ENCODE measurements at places on chromosomes 16 and 17.

DNA sequence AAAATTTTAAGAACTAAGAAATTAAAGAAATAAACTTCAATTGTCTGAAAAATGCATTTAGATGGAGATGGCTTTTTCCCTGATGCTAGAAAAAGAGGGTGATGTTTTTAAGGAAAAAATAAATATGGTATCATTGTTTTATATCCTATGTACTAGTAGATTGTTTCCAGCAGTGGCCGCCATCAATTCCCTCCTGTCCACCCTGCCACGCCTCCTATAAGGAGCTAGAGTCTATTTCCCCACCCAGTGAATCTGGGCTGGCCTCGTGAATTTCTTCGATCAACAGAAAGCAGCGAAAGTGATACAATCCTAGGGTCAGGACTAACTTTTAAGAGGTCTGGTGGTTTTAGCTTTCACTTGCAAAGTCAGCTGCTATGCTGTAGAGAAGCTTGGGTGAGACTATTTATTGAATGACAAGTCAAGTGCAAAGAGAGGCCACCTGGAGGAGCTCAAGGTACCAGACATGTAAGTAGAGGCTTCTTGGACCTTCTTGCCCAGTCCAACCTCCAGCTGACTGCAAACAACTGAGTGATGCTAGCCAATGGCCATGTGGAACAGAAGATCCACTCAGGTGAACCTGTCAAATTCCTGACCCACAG lies 80.9 kb upstream of the MTMR4 start:
- DNase-seq, result no peak

- no peak for DNase-seq
These were observed 8.1 kb upstream of the TMEM100 start for GRCh38 chr17:55730808-55731207.

DNA sequence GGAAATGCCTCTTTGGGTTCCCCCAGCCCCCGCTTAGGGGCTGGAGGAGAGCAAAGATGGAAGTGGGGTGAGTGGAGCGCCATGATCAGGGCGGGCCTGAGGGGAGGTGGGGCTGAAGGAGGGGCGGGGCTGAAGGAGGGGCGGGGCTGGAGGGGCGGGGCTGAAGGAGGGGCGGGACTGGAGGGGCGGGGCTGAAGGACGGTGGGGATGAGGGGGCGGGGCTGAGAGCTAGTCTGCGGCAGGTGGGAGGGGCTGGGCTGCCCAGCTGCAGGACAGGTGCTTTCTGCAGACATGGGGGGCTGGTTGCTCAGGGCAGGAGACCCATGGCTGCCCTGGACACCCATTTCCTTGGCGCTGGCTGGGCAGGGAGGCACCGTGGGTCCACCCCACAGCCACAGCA lies 39.1 kb upstream of the PABPN1L start:
- no peak for DNase-seq

DNA sequence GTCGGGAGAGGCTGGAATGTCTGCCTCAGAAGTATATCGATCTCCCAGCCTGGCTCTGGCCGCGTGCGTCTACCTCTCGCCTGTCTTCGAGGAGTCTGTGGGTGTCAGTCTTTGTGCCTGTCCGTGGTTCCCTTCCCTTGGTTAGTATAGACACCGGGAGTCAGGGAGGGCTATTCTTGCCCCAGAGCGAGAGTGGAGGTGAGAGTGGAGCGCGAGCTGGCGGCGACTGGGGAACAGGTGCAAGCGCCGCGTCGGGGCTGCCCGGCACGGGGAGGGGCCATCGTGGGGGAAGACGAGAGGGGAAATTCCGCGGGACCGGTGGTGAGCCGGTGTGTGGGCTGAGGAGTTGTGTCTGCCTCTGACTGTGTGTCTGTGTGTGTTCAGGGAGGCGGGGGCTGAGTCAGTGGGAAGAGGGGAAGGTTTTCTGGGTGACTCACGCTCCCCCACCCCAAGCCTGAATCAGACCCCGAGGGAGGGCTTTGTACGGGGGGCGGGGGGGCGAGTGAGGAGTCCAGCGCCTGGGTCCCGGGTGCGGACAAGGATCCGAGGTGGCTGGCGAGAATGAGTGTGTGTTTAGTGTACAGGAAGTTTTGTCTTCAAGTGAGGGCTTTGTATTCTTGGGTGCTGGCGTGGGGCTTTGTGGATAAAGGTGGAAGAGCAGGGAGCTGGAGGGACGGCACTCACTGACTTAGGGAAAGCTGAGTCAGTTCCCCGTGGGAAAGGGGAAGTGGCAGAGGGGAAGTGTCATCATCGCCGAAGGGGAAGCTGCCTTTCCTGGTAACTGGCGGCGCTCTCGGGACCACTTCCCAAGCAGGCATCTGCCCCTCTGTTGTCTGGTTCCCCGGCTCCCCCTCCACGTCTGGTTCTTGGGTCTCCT lies 8.6 kb downstream of the KDM6B start:
- DNase-seq, result peak; percentile 99

- no peak for DNase-seq
These were observed 1.7 kb downstream of the YBX2 start for GRCh38 chr17:7292729-7293128.

- DNase-seq, result peak; percentile 6
These were observed 298.8 kb downstream of the ZFHX3 start for GRCh38 chr16:72749091-72749490.

DNA sequence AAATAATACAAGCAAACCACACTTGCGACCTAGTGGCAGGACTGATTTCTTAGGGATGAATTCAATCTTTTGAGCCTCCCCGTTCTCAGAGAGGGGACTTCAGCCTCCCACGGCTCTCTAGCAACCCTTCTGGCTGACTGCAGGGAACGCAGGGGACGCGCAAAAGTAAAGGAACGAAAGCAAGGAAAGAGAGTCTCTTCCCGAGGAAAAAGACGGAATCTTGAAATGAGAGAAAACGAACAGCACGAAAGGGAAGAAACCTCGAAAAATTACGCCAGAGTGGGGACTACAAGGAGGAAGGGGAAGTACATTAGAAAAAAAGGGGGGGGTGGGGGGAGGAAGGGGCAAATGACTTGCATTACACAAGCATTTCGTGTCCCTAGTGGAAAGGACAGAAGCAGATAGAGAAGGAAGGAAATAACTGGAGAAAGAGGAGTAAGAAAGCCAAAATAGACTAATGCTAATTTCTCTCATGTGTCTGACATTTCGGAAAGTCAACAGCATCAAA lies 1.2 kb downstream of the GRB2 start:
- DNase-seq, result peak; percentile 92

DNA sequence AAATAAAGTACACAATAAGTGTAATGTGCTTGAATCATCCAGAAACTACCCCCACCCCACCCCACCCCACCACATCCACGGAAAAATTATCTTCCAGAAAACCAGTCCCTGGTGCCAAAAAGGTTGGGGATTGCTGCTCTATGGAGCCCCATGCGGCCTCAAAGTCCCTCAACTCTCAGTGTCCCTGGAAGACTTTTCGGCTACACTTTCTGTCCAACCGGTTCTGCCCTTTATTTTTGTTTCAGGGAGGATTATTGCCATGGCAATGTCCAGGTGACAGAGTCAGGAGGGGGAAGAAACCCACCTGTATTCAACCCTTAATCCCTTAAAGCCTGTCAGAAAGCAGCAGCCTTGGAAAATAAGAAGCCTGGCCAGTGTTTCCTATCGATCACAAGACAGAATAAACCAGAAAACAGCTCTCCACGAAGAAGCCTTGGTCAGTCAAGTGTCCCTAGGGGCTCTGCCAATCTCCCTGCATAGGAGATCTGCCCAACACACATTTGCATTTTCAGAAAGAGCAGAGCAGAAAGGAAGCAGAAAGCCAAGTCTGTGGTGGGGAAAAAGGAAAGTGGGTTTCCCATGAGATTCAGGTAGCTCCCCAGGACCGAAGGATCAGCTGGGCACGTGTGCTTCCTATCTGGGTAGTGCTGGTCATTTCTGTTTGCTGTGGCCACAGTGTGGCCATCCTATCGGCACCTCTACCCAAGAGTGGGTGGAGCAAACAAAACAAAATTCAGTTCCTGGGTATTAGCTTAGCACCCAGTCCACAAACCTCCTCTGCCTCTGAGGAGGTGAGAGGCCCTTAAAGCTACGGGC lies 342.7 kb downstream of the SOX9 start:
- DNase-seq, result no peak

- no peak for DNase-seq
These were observed 44.5 kb downstream of the LITAF start for GRCh38 chr16:11542069-11542744.

DNA sequence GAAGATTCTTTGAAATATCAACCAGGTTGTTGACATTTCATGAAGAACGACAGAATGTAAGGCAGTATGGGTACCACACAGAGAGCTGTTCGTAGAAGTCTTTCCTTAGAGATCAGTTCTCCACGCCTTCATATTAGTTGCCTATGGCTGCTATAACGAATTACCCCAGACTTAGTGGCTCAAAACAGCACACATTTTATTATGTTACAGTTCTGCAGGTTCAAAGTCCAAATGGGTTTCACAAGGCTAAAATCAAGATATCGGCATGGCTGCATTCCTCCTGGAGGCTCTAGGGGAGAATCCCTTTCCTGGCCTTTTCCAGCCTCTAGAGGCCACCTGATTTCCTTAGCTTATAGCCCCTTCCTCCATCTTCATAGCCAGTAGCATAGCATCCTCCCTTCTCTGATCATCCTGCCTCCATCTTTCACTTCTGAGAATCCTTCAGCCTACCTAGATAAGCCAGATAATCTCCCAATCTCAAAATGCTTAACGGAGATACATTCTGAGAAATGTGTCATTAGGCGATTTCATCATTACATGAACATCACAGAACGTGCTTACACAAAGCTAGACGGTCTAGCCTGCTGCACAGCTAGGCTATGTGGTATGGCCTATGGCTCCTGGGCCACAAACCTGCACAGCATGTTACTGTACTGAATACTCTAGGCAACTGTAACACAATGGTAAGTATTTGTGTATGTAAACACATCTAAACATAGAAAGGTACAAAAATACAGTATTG lies 26.0 kb downstream of the ERCC4 start:
- DNase-seq, result no peak

DNA sequence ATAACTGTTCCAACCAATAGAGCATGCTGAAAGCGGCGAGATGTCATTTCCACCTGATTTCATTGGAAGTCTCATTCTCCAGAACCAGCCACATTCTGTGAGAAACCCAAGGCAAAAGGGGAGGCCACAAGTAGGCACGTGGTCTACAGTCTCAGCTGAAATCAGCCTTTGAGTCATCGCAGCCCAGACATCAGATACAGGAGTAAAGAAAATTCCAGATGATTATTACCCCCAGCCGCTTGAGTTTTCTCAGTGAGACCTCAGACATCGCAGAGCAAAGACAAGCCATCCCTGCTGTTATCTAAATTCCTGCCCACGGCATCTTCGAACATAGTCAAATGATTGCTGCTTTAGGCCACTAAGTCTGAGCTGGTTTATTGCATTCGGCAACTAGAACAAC lies 23.1 kb downstream of the STAT3 start:
- DNase-seq, result no peak

GRCh38 chr16:86377251-86378022 lies 132.9 kb upstream of the FOXF1 start:
- no peak for DNase-seq

DNA sequence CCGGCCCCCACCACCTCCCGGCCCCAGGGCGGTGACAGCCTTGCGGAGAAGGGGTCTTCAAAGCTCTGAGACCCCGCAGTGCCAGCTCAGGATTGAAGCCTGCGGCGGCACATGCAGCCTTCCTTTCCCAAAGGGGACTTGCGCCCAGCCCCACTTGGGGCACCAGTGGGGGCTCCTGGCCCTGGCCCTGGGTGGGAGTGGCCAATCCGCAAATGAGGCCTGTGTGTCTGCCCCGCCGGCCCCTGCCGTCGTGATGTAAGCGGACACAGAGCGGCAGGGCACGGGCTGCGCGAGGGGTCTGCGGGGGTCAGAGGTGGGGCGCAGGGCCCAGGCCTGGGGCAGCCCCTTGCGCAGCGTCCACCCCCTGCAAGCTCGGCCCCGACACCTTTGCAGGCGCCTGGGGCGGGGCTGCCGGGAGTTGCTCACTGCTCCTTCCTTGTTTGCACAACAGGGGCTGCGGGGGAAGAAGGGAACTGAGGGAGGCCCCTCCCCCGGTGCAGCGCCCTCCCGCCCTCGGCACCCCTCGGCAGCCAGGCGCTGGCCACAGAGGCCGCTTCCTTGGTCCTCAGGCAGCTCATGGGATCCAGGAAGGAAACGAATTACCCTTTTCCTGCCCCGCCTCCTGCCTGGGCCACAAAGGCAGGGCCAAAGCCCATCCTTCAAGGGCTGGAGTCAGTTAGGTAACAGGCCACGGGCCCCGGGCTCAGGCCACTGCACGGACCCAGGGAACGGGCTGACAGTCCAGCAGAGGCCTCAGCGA lies 2.9 kb downstream of the SLC16A3 start:
- DNase-seq, result peak; percentile 88

DNA sequence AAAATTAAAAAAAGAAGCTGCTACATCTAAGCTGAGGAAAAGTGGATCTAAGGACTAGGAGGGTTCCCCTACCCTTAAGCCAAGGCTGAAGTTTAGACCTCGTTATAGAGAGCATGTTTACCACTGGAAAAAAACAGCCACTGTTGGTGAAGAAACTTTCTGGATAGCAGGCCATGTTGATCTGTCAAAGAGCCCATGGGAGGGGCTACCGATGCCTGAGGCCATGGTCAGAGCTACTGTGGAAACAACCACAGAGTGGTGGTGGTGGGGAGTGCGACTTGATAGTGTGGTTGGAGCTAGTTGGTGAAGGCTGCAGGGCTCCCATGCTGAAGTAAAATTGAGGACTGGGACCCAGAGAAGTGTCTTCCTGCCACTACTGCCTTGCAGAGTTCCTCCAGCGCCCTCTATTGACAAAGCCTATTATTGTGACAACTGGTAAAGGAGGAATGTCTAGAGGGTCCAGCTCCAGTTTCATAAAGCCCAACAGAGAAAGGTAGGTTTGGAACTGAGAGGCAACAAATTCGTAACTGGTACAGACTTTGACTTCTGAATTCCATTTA lies 12.7 kb upstream of the FAM20A start:
- peak; percentile 93 for DNase-seq

GRCh38 chr17:69046121-69046807 lies 14.5 kb downstream of the ABCA9 start:
- no peak for DNase-seq

GRCh38 chr16:8752706-8753105 lies 44.7 kb downstream of the TMEM186 start:
- DNase-seq, result no peak

DNA sequence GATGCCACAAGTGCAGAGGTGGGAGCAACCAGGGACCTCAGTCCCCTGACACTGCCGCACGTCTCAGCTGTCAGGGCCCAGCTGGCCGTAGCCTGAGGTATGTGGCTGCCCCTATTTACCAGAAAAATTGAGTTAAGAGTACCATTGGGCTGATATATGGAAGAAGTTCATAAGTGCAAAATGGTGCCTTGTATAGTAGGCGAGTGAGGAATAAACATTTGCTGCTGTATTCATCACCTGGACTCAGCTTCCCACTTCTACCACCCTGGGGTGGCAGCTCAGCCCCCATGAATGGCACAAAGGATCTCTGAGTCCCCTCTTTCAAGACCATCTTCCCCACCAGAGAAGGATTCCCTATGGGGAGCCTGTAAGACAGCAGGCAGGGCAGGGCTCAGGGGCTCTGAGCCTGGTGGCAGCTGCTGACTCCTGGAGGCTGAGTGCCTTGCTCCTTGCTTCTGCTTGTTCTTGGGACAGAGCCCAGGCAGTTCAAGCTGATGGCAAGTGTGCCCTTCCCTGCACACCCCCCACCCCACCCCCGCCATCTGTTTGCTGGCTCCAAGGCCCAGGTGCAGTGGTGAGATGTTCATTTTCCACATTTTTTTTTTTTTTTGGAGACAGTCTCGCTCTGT lies 29.0 kb downstream of the TRPV2 start:
- no peak for DNase-seq
